ENCODE measurements at places on chromosomes 4 and X.

GRCh38 chr4:95528388-95528948, 20.3 kb downstream of the UNC5C start:
- DNase-seq = no peak

DNA sequence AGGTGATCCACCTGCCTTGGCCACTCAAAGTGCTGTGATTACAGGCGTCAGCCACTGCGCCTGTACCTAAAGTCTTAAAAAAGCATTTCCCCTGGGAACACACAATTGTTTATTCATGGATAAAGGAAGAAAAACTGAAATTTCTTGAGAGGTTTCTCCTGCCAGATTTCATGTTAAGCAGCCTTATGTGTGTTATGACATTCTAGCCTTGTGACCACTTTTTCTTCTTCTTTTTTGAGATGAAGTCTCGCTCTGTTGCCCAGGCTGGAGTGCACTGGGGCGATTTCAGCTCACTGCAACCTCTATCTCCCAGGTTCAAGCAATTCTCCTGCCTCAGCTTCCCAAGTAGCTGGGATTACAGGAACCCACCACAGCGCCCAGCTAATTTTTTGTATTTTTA, 57.8 kb upstream of the PLAC8 start:
- no peak for DNase-seq

- no peak for DNase-seq
Observed at GRCh38 chrX:7083468-7084396, 63.8 kb upstream of the STS start.

DNA sequence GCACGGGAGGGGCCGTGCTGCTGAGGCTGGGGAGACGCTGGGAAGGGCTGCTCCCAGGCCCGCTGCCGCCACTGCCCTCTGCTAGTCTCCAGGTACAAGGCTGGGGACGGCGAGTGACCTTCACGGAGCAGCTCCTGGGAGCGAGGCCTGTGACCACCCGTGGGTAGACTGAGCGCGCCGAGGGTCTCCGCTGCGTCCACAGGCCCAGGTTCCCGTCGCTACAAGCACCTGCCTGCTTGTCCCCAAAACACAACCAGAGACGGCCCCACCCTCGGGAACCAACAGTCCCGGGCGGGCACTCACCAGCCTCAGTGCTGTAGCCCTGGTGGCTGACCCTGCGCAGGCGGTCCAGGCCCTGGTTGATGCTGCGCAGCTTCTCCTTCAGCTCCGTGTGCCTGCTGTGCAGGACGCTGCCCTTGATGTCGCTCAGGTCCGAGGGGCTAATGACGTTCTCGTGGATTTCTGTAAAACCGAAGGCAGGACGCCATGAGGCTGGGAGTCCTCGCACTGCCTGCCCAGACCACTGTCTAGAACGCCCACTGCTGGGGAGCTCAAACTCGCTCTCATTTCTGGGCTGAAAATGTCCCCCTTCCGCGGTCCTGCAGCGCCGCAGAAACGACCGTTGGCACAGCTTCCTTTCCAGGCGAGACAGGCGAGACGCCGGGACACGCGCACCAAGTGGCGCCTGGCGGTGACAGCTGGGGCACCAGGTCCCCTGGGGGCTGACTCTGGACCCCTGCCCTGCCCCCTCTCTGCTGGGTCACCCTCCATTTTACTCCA, 14.3 kb downstream of the LRPAP1 start:
- no peak for DNase-seq

DNA sequence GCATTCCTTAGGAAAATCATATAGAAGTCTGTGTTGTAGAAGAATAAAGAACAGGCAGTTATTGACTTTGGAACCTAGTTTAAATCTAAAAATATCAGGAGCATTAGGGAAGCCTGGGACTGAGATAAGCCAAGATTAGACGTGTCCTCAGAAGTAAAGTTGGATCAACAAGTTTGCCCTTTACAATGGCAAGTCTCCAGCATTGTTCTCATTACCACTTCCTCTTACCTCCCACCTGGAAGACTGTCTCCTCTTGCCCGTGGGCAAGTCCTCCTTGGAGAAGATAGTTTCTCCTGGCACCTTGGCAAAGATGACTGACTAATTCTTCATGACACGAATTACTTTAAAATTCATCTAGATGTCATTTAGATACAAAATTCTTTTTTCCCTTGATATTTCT, 37.8 kb downstream of the CNKSR2 start:
- DNase-seq = no peak

DNA sequence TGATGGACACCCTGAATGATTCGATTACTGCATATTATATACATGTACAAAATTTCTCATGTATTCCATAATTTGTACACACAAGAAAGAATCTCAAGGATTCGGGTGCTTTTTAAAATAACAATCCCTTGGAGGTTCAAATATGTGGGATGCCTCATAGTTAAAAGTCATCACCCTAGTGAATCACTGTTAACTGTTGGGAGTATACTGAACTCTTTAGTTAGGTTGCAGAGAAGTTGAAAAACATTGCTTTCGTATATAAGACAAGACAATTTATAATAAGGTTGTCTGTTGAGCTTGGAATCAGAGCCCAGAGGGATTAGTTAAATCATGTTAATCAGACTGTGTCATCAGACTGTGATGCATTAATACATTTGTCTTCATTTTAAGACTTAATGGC, 15.6 kb downstream of the DCK start:
- DNase-seq = no peak

GRCh38 chr4:111952688-111953087, 192.6 kb upstream of the FAM241A start:
- no peak for DNase-seq

DNA sequence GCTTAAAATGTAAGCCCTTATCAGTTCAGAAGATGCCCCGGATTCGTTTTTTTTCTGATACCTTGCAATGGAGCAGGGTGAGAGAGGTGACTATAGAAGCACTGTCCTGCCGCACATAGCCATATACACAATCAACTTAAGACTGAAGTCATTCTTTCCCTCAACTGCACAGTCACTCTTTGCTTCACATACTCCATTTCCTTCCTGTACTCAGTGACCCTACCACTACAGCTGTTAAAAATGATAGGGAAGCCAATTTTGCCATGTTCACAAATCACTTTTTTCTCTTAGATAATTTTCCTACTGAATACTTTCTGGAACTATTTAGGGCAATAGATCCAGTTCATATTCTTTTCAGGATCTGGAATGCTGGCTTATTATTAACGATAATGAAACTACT, 300.0 kb downstream of the ANK2 start:
- no peak for DNase-seq

- DNase-seq = no peak
Observed at GRCh38 chr4:24748758-24749350, 46.5 kb upstream of the SOD3 start.

All from activated CD4-positive, CD25-positive, alpha-beta regulatory T cell (primary cell).